Subcutaneous adipose tissue (tissue), 4 donors: ENCODE measurements at places on chromosomes 2 and 18. TPM values are rescaled to one million over a fixed set of nuclear protein-coding genes. Genes with fewer than 3 reads are reported as not detected.

Gene MALL
- total RNA-seq = 7.2 TPM

Gene TSPYL6
- not detected for total RNA-seq

Gene PRADC1
- 23.8 TPM for total RNA-seq

Gene IL1RN
- total RNA-seq = 105 TPM

Gene RNU2-63P
- not detected for total RNA-seq

Gene CXCR1
- not detected for total RNA-seq

Gene DCDC2C
- not detected for total RNA-seq

Gene HOXD10
- total RNA-seq = not detected
